GM12878 (cell line): ENCODE measurements at places on chromosomes 12 and 14.

- no peak for DNase-seq
These were observed 141.7 kb upstream of the DAAM1 start for GRCh38 chr14:59046746-59047145.

GRCh38 chr14:97413966-97414717, 617.0 kb downstream of the VRK1 start:
- no peak for DNase-seq

DNA sequence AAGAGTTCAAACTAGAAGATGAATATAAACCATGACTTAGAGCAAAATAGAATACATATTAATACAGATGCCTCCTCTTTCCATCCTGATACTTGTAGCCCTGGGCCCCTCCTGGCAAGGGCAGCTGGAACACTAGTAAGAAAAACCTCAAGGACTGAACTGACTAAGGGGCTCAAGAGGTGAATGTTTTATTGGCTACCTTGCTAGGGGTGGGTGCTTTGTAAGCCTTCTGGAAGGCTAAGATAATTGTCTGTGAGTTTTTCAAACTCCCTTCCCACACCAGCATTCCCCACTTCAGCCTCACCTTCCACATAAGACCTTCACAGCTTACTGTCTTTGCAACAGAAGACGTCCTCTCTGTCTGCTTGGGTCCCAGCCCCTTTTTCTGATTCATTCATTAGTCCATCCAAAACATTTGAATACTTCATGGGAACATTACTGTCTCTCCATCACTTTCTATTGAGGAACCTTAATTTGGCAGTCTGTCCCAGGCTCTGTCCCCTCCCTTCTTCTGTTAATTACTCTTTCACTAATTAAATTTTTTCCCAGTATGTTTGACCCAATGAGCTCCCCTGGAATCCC, 1.1 kb upstream of the MARCHF9 start:
- DNase-seq: no peak

DNA sequence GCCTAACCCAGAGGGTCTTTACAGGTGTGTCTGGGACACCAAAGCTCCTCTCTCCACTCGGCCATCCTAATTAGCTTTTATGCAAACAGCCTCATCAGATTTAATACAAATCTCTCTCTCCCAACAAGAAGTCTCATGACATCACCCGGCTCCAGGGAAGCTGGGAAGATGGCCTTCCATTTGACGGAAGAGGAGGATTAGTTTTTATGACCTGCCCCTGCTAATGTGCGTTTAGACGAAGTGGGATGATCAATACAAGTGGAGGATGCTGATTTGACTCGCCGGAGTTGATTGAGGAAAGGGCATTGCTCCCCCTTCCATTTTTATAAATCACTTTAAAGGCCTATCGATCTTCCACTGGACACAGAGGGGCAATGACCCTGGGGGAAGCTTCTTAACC, 239.2 kb downstream of the BCL11B start:
- DNase-seq: no peak

- no peak for DNase-seq
These were observed 428.1 kb downstream of the NRXN3 start for GRCh38 chr14:78598046-78598920.

- DNase-seq: no peak
These were observed 65.9 kb upstream of the CCDC198 start for GRCh38 chr14:57559576-57559975.

DNA sequence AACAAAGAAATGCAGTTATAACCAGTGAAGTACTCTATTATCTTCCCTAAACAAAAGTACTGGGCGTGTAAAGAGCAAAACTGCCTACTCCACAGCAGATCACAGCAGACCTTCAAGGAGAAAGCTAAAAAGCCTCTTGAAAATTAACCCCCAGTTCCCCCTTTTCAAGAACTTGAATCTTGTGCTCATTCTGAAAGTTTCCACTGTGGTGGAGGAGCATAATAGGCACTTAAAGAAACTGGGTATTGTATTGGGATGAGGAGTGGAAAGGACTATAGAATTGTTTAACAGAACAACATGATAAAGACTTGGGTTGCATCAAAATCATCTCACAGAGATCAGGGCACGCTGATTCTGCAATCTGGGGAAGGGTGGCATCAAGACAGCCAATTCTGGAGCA, 51.1 kb downstream of the SLC25A47 start:
- no peak for DNase-seq

- DNase-seq: no peak
These were observed 460.5 kb downstream of the TMEM121 start for GRCh38 chr14:105986894-105987284.

GRCh38 chr14:23335623-23336022, 14.4 kb downstream of the PABPN1 start:
- DNase-seq: no peak

DNA sequence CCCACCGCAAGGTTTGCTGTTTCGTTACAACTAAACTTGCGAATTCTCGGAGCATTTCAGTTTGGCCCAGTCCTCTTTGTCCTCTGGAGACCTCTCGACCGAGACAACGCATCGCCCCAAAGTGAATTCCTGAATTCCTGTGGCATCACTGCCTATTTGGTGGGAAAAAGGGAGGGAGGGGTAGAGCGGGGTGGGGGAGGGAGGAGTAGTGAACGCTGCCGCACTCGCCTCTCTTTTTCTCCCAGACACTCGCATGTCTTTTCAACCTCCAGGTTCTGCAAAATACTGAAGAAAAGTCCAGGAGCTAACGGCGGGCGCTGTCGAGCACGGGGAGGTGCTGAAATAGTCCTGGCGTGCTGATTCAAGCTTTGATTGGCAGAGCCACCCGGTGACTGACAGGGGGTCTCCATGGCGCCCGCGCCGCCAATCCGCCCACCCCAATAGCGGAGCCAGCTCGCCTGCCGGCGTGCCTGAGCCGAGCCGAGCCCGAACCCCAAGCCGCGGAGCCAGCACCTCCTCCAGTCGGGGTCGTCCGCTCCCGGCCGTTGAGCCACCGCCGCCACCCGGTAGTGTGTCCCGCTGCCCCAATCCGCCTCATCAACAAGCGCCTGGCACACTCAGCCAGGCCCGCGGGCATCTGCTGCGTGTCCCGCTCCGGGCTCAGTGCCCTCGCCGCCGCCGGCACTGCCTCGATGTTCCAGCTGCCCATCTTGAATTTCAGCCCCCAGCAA, at the start of gene SIX6:
SIX6 (plus strand) TSS at position 440 of the 731 bp plus-strand sequence; CDS start at position 693, 253 bp downstream.
- no peak for DNase-seq

GRCh38 chr14:23321572-23322547, 603 bp downstream of the PABPN1 start:
- DNase-seq: no peak

GRCh38 chr12:49049566-49050224, 10.9 kb downstream of the KMT2D start:
- no peak for DNase-seq

GRCh38 chr14:51977075-51977474, 12.3 kb upstream of the RTRAF start:
- no peak for DNase-seq
